ENCODE measurements at places on chromosomes 11 and 22. TPM values are rescaled to one million over a fixed set of nuclear protein-coding genes. Genes with fewer than 3 reads are reported as not detected.

The RIC3 gene
- total RNA-seq, result 45.7 TPM

The NXPE1 gene
- not detected for total RNA-seq

The ELMOD1 gene
- total RNA-seq, result 30.2 TPM

The WNT7B gene
- 8.4 TPM for total RNA-seq

The BTBD18 gene
- total RNA-seq, result not detected

The RBMXL2 gene
- not detected for total RNA-seq

The INPPL1 gene
- 68.7 TPM for total RNA-seq

The CBLIF gene
- not detected for total RNA-seq

The GRM5 gene
- total RNA-seq, result 13.1 TPM

The VPREB1 gene
- 0.66 TPM for total RNA-seq

The PLAAT2 gene
- total RNA-seq, result 4.8 TPM

The CAPN5 gene
- total RNA-seq, result 13.4 TPM

The MS4A10 gene
- total RNA-seq, result not detected

The ACTN3 gene
- 0.49 TPM for total RNA-seq

The SEPTIN5 gene
- total RNA-seq, result 83.4 TPM

The SDHAF2 gene
- total RNA-seq, result 29.4 TPM

The CPSF7 gene
- 47.7 TPM for total RNA-seq

The TCP11L1 gene
- total RNA-seq, result 23.4 TPM

The TSPAN32 gene
- 3.3 TPM for total RNA-seq

The TRIM48 gene
- not detected for total RNA-seq

The DHCR7 gene
- total RNA-seq, result 20.3 TPM

The POTEH gene
- total RNA-seq, result not detected
